ENCODE measurements at places on chromosomes 6 and 20.

DNA sequence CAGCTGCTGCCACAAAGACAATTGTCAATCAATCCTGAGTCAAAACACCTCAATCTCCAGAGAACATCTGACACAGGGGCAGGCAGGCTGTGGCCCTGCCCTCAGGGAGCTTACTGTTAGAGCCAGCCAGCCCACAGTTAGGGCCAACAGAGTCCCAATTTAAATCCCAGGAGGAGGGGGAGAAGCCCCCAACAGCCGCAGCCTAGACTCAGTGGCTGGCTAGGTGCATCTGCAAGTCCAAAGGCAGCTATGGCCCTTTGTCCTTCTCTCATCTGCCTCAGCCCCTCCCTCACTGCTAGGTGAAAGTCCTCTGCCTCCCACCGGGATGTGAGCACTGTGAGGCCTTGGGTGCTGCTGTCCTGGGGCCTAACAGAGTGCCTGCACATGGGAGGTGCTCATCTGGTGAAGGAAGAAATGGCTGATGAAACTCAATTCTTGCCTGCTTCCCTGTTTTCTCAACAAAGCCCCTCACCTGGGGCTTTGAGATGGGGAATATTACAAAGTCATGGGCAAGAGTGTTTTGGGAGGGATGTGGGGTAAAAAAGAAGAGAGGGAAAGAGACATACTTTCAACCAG, 33.7 kb upstream of the VEGFA start:
- no peak for DNase-seq

- DNase-seq, result no peak
Observed at GRCh38 chr20:50550531-50550930, 40.3 kb downstream of the PTPN1 start.

DNA sequence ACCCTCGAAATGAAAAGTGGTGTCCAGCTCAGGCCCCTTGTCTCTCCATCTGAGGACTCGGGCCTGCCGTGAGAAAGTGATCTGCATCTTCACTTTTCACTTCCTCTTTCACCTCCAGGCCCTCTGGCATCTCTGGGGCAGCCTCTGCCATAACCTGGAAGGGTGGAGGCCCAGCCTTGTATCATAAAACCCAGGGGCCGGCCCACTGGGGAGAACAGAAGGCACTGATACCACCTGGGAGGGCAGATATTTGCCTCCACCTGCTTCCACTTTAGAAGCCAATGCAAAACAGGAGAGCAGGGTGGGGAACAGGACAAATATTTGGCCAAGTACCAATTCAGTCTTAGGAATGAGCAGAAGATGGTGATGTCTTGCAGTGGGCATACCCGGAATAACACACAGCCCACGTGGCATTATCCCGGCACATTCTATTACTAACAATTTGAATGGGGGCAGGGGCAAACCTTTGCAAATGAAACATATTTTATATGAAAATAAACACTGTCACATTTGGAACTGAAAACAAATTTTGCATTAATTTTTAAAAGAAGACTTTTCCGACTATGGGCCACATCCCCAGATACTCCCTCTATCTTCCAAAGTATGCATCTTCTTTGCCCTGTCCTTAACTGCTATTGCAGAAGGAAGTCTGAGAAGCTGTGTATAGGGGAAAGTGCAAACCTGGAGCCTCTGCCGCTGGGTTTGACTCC, 69.2 kb upstream of the TBC1D7 start:
- no peak for DNase-seq

DNA sequence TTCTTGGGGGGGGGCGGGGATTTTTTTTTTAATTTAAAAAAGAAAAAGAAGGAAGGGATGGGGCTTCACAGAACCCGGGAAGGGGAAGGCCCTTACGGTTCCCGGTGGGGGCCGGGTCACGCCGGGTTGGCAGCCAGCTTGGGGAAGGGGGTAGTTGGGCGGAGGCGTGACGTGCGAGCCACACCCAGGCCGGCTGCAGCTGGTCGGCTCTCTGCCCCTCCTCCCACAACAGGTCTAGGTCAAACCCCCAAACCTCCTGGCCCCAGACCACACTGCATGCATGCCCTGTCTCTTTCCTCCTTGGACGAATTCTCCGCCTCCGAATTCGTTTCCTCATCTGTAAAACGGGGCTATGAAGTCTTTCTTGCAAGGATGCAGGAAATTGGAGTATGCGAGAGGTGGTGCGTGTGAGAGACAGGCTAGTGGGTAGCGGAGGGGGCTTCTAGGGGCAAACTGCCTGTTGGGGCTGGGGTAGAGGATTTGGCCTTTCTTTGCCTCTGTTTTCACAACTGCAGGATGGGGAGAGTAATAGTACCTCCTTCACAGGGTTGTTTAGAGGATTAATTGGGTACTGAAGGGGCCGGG, 828 bp downstream of the HCK start:
- DNase-seq, result no peak

DNA sequence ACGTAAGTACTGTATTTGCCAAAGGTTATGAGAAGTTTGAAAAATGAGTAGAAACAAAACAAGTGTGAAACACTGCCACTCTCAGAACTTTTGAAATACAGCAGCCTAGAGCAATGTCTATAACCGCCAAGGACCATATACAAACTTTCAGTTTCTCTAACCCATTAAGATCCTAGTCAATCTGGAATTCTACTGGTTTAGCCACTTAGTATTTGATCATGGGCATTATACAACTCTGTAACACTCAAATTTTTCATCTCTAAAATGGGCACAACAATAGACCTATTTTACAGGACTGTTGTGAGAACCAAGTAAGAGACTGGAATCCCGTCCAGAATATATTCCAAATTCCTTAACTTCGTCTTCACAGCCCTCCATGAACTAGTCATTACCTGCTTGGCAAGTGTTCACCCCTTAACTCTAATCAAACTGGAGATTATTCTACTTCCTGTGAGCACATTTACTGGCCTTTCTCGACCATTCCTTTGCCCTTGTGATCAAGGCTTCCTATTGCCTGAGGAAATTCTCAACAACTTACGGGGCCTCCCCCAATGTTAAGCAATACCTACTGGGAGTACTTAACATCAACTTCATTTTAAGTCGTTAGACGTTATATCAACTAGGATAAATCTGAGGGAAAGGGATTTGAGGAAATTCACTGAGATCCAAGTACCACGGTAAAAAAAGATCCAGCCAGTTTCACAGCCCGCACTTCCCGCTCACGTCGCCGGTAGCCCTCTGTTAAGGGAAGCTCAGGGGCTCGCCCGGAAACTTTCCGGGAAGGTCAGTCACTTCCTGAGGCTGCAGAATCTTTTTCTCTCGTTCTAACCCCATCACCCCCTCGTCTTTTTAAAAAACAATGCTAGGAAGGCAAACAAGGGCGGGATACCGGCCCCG, 1.1 kb downstream of the EIF2S2 start:
- DNase-seq, result no peak

GRCh38 chr6:16476861-16477260, 238.5 kb downstream of the GMPR start:
- no peak for DNase-seq

GRCh38 chr20:15482525-15482924, 1090.7 kb downstream of the KIF16B start:
- DNase-seq, result no peak

DNA sequence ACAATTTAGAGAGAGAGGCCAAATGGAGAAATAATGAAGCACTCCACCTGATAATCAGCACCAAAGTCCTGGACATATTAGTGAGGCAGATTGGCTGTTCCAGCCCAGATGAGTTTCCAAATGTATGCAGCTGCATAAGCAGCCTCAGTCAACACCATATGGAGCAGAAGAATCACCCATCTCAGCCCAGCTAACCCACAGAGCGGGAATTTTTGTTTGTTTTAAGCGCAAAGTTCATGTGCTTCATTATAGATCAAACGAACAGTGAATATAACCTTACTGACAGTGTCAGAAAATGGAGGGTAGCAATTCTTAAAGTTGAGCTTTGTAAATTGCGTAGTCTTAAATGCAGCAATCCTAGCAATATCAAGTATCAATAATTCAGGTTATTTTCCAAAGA, 234.0 kb upstream of the CEP162 start:
- DNase-seq, result no peak

DNA sequence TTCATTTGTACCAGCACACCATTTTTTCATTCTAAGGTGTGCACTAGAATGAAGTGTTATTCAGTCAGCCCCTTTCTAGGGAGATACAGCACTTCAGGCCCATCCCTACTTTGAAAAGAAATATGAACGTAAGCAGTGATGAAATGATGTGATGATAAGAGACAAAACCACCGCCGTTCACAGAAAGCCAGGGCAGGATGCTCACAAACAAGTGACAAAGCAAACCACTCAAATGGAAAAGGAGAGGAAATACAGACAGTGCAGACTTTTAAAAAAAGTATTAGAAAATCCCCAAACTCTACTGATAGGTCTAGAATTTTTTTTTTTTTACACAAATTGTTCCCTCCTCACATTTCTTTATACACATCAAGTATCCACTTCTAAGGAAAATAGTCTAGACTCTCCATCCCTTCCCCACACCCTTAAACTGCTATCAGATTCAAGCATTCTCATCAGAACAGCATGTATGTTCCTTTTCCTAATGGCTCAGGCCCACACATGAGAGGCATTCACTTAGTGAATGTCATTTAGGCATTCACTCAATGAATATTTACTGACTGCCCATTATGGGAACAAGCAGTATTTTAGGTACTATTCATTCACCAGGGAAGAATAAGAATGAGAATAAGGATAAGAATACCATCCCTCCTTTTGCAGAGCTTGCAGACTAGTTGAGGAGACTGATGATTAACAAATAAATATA, 243.5 kb downstream of the GMPR start:
- peak; percentile 38 for DNase-seq

DNA sequence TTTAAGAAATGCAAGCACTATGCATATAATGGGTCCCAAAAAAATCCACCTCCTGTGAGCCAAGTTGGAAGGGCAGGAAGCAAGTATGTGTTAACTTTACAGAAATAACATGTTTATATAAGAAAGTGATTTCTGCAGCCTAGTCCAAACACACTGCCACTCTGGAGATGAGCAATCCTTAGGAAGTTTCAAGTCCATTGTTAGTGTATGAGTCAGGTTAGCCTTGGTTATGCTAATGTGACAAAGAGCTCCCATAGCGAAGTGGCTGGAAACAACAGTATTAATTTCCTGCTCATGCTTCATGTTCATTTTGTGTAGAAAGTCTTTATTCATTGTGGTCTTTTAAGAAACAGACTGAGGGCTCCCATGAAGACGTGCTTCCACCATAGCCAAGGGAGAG, 121.4 kb downstream of the TBXT start:
- DNase-seq, result no peak

DNA sequence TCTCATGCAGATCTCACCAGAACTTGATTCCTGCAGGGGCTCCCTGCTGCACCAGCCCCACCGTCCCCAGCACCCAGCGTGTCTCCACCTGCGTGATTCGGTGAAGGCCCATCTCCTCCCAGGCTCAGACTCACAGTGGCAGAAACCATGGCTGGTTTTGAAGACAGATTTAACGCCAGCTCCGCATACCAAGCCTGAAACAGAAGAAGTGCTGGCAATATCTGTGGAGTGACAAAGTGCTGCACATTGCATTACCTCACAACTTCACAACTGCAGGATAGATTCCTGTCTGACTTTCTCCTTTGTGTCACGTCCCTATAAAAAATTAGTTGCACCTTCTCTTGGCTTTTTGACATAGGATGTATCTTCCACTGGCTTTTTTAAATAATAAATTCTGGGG, 120.7 kb downstream of the TTLL2 start:
- no peak for DNase-seq

DNA sequence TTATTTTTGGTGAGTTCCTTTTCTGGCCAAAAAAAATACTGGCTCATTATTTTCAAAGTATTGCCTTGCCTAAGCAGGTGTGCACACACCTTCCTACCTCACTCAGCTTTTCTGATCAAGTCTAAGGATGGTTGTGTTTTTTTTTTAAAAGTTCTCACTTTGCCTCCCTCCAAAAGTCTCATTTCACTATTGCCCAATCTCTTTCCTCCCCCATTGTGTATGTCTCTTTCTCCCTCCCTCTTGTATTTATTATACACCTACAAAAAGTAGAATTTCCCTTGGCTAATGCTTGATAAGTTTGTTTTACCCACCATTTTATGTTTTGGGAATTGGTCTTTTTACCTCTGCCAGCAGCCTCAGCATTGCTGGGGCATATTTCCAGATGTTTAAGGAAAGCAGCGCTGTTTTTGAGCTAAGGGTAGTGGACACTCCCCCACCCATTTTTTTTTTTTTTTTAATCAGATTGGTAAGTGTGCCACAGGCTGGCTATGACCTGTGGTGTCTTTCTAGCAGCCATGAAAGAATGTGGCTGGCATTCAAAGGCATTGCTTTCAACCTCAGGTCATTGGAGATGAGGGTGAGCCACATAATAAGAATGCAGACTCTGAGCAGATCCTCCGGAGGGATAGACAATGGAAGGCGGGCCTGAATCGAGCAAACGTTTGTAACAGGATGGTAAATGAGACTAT, 668.6 kb downstream of the UTRN start:
- no peak for DNase-seq

GRCh38 chr6:109397020-109397419, 14.8 kb upstream of the CD164 start:
- DNase-seq, result no peak

- no peak for DNase-seq
Observed at GRCh38 chr20:48691523-48691922, 136.3 kb downstream of the PREX1 start.

GRCh38 chr6:157528931-157529653, 148.1 kb downstream of the ZDHHC14 start:
- no peak for DNase-seq

- DNase-seq, result no peak
Observed at GRCh38 chr6:170127151-170127550, 163.7 kb downstream of the DLL1 start.

DNA sequence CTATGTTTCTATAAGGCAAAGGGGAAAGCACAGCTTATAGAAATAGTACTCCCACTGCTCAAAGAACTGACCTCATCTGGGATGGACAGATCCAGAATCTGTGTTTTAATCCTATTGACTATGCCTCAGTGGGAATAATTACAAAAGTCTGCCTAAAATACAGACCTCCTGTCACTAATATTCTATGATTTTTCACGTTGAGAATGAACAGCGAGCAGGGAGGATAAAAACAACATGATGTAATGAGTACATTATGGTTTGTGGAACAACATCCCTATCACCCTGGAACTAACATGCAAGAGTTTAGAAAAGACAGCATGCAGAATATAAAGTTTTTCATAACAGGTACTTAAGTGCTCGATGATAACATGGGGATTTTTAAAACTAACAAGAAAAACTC, 53.9 kb downstream of the EPHA7 start:
- no peak for DNase-seq

Data from stimulated activated CD4-positive, alpha-beta T cell treated with anti-CD3 and anti-CD28 coated beads, Interleukin-15, amount 100 ng/mL, for 48 hours (primary cell).